ENCODE measurements at places on chromosomes 2 and 18. TPM values are rescaled to one million over a fixed set of nuclear protein-coding genes. Genes with fewer than 3 reads are reported as not detected.

The ERMN gene
- 1.9 TPM for total RNA-seq

The MATN3 gene
- 44.7 TPM for total RNA-seq

The LYPD6 gene
- 10.2 TPM for total RNA-seq

The RESP18 gene
- total RNA-seq = not detected

The LIPG gene
- total RNA-seq = 4.0 TPM

The LONRF2 gene
- 0.40 TPM for total RNA-seq

The RGPD4 gene
- total RNA-seq = 0.23 TPM

The SCN3A gene
- total RNA-seq = not detected

The GKN1 gene
- total RNA-seq = not detected

DNA sequence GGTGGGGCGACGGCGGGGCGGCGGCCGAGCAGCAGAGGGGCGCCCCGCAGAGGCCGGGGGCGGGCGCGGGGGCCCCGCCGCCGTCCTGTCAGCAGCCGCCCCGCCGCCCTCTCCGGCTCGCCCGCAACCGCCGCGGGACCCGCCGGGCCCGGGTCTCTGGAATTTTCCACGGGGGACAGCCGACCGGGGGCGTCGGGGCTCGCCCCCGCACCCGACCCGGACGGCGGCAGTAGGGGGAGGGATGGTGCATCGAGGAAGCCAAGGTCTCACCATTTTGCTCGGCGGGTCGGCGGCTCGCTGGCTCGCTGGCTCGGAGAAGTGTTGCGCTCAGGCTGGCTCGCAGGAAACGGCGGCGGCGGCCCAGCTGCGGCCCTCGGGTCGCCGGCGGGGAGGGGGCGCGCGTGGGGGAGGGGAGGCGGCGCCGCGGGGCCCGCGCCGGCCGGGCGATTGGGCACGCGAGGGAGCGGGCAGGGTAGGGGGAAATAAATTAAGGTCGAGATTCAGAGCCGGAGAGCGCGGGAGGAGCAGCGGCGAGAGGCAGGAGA lies 405 bp downstream of the PPP3R1 start:
- DNase-seq = peak; percentile 77

GRCh38 chr2:99728166-99728565 lies 238.3 kb upstream of the REV1 start:
- no peak for DNase-seq

DNA sequence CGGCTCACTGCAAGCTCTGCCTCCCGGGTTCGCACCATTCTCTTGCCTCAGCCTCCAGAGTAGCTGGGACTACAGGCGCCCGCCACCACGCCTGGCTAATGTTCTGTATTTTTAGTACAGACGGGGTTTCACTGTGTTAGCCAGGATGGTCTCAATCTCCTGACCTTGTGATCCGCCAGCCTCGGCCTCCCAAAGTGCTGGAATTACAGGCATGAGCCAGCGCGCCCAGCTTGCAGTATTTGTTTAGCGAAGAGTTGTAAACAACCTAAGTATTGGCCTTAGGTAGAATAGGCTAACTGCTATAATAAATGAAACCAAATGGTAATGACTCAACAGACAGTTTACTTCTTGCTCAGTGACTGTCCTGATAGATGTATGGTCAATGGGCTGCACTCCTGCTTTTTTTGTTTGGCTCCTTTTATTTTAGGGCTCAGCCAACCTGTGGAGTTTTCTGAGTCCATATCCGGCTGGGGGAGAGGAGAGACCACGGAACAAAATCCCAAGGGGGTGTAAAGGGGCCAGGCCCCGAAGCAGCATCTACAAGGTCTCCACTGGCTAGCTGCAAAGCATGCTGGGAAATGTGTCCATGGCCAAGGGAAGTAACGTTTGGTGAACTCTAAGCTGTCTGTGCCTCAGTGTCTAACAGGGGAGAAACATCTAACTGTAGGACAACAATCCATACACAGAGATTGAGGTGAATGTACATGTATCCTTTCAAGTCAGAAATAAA lies 841.0 kb upstream of the ID2 start:
- DNase-seq = peak; percentile 7

GRCh38 chr2:207240649-207241048 lies 74.9 kb upstream of the KLF7 start:
- DNase-seq = no peak

DNA sequence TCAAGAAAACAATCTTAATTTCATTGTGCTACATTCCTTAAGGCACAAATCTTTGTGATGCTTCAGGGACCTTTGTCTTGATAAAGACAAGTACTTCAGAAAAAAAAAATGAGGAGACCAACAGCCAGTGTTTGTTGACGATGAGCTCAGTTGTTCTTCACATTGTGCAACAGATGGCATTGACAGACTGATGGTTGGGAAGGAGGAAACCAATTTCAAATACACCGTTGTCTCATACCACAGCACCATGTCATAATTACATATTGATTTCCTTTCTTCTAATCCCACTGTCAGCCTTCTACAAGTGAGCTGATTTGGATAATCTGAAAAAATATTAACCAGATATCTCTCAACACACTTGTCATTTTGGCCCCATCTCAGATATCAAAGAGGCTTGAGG lies 53.7 kb upstream of the GRB14 start:
- DNase-seq = no peak

GRCh38 chr2:202643012-202643858 lies 8.5 kb downstream of the FAM117B start:
- DNase-seq = no peak

GRCh38 chr2:44549099-44549471 lies 187.3 kb downstream of the CAMKMT start:
- no peak for DNase-seq

DNA sequence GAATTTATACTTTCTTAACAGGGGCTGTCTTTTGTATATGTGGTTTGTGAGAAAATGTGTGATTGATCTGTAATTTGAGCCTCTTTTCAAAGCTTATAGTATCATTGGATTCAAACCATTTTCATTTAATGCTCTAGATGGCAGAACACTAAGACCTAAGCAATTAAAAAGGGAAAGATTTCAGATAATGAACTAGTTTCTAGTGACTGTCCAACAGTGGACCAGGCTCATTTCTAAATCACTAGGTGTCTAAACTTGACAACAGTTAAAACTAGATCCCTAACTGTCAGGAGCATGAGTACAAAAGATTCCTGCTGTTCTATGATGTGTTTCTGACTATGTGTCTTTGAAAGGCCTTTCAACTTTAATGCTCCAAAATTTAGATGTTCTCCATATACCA lies 54.6 kb downstream of the ANKRD44 start:
- DNase-seq = no peak

DNA sequence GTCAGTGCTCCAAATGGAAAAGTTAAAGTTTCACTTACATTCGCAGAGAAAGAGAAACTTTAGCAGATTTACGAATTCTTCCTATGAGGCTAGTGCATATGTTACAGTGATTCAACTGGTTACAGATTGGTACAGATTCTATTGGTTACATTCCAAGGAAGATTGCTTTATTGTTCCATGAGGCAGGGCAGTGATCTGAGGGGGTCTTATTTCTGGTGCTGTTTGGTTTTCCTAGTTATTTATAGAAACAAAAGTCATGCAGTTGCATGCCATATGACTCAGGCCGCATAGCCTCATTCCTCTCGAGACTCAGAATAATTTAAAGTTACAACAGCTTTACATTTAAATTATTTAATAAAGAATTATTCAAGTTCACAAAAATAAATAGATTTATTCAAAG lies 385.4 kb upstream of the SYT4 start:
- DNase-seq = no peak

- no peak for DNase-seq
Observed at GRCh38 chr2:225177098-225177497, 134.8 kb upstream of the DOCK10 start.

DNA sequence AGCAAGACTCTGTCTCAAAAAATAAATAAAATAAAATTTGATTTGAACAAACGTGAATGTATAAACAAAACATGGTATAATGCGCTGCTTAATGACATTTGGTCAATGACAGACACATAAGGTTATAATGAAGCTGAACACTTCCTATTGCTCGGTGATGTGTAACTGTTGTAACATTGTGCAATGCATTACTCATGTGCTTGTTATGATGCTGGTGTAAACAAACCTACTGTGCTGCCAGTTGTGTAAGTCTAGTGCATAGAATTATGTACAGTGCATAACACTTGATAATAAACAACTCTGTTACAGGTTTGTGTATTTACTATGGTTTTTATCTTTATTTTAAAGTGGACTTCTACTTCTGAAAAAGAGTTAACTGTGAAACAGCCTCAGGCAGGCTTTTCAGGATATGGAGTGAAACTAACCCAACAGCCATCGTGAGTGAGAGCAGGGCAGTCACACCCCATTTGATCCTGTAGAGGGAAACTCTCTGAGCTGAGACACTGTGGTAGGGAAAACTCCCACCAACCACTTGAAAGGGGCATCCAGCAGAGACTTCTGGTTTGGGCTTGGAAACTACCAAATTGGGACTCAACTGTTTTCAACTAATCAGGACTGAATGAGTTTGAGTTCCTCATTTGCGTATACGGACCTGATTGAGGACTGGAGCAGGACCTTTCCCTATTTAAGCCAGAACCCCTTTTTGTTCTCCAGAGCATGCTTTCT lies 8.7 kb upstream of the RPRD1A start:
- no peak for DNase-seq

DNA sequence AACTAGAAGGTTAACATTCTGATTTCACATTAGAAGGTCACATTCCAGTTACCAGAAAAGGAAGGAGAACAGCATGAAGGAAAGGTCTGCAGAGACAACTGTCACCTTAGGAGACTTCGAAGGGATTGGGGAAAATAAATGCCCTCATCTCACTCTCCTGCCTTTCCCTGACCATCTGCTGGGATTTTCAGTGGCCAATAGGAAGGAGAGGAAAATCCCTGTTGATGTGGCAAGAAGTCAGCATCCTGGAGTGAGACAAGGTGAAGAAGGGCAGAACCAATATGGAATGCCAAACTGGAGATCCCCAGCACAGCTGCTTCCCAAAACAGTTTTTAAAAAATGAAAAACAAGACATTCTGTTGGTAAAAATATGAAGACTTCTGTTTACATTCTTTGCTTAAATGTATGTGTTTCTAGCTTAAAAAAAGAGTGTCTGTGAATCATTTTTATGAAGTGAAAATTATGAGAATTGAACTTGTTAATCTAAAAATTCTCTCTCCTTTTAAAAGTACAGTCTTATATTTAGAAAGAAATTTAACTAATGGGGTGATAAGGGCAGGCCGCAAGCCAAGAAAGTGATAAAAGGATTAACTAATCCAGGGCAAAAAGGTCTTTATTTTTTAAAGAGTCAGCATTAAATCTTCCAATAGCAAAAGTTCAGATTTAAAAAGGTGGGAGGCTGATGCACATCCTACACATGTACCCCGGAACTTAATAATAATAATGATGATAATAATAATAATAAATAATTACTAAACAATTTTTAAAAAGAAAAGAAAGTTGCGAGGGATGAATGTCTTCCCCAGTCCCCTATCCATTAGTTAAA lies 160.6 kb upstream of the DOK6 start:
- DNase-seq = no peak

GRCh38 chr2:43842866-43843226 lies 4.1 kb downstream of the ABCG8 start:
- DNase-seq = peak; percentile 17

DNA sequence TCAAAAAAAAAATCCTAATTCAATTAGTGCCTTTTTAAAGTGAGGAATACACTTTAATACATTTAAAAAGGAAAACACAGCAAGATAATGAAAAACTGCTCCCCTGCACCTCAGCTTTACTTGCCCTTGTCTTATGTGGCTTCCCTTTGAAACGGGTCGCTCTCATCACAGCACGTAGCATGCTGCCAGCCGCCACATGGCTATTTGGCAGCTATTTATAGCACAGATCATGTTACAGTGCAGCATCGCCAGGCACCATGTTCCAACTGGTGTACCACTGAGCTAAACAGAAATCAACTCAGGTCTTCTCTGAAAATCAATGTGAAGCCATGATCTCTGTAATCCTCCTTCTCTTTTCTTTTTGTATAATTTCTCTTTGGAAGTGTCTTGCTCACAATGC lies 65.1 kb downstream of the TMEM182 start:
- no peak for DNase-seq

DNA sequence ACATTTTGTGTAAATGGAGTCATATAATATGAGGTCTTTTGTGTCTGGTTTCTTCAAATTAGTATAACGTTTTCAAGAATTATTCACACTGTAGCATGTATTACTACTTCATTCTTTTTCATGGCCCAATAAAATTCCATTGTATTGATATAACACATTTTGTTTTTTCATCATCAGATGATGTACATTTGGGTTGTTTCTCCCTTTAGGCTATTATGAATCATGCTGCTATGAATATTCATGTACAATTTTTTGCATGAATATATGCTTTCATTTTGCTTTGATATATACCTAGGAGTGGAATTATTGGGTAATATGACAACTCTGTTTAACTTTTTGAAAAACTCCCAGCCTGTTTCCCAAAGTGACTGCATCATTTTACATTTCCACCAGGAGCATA lies 220.2 kb downstream of the NR4A2 start:
- no peak for DNase-seq

GRCh38 chr2:236393581-236393980 lies 129.4 kb upstream of the ASB18 start:
- no peak for DNase-seq

DNA sequence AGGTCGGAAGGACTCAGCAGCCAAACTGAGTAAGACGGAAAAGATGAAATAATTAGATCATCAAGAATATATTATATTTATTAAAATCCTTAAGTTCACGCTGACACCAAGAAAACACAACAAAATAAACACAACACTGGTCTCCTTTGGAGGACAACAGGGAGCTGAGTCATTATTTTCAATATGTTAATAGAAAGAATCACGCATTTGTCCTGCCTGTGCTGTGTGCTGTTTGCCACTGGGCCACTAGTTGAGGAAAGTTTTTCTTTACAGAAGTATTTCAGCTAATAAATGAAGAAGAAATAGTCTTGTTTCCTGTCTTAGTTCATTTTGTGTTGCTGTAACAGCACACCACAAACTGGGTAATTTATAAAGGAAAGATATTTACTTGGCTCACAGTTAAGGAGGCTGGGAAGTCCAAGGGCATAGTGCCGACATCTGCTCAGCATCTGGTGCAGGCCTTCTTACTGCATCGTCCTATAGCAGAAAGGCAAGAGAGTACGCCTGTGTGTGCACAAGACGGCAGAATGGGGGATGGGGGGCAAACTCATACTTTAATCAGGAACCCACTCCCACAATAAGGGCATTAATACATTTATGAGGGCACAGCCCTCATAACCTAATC lies 88.0 kb downstream of the TCF7L1 start:
- DNase-seq = no peak

- DNase-seq = no peak
Observed at GRCh38 chr18:63514888-63515678, 27.1 kb upstream of the SERPINB12 start.

- no peak for DNase-seq
Observed at GRCh38 chr18:55144193-55144930, 185.1 kb upstream of the CCDC68 start.

Measured in endodermal cell (in vitro differentiated cells).